Pancreas (tissue), 10 donors: ENCODE measurements at places on chromosomes 2 and 18. TPM values are rescaled to one million over a fixed set of nuclear protein-coding genes. Genes with fewer than 3 reads are reported as not detected.

The TCF23 gene
- total RNA-seq, result 0.03 TPM

The GLI2 gene
- 0.28 TPM for total RNA-seq

The SRD5A2 gene
- not detected for total RNA-seq

The ACTG2 gene
- total RNA-seq, result 0.56 TPM

The AQP12B gene
- total RNA-seq, result 113 TPM

The ERMN gene
- total RNA-seq, result not detected

The SH3YL1 gene
- total RNA-seq, result 109 TPM

The ZNF519 gene
- total RNA-seq, result 2.1 TPM

The VIL1 gene
- total RNA-seq, result 11.1 TPM

The HOXD12 gene
- not detected for total RNA-seq

The SOX11 gene
- 0.09 TPM for total RNA-seq

The OXER1 gene
- 4.2 TPM for total RNA-seq

The DAPL1 gene
- 7.1 TPM for total RNA-seq

The SIGLEC15 gene
- total RNA-seq, result 0.19 TPM

The SLC4A3 gene
- total RNA-seq, result 2.1 TPM

The PPP1R1C gene
- total RNA-seq, result 0.20 TPM

The CCT4 gene
- total RNA-seq, result 84.4 TPM

The C2orf42 gene
- total RNA-seq, result 9.1 TPM

The UGT1A9 gene
- not detected for total RNA-seq

The TMEM182 gene
- 2.9 TPM for total RNA-seq

The ITGA4 gene
- 5.8 TPM for total RNA-seq

The BMP10 gene
- total RNA-seq, result not detected

The UGT1A10 gene
- total RNA-seq, result not detected

The CBLN2 gene
- not detected for total RNA-seq

The CRYGC gene
- not detected for total RNA-seq

The HNRNPA3 gene
- 65.4 TPM for total RNA-seq

The SH3BP4 gene
- 99.7 TPM for total RNA-seq

The NEB gene
- total RNA-seq, result 0.71 TPM

The FSHR gene
- not detected for total RNA-seq

The ZBTB7C gene
- total RNA-seq, result 1.1 TPM

The GNAL gene
- total RNA-seq, result 0.22 TPM

The SCN7A gene
- total RNA-seq, result 1.5 TPM

The ALPG gene
- total RNA-seq, result not detected

The LYG2 gene
- not detected for total RNA-seq

The CNTNAP5 gene
- total RNA-seq, result 0.05 TPM

The POTEI gene
- 0.09 TPM for total RNA-seq

The FEV gene
- 0.37 TPM for total RNA-seq

The KCNG2 gene
- not detected for total RNA-seq

The PCGF1 gene
- 10.0 TPM for total RNA-seq

The KRTCAP3 gene
- 29.9 TPM for total RNA-seq

The PSMG2 gene
- 28.7 TPM for total RNA-seq

The ITPRIPL1 gene
- total RNA-seq, result 0.39 TPM

The BCL11A gene
- total RNA-seq, result 10.3 TPM

The CYS1 gene
- 19.7 TPM for total RNA-seq

The HK2 gene
- 7.0 TPM for total RNA-seq

The CFAP65 gene
- total RNA-seq, result 0.12 TPM
